Right forelimb (tissue), 1 donor: ENCODE measurements at places on chromosomes 6 and 20.

DNA sequence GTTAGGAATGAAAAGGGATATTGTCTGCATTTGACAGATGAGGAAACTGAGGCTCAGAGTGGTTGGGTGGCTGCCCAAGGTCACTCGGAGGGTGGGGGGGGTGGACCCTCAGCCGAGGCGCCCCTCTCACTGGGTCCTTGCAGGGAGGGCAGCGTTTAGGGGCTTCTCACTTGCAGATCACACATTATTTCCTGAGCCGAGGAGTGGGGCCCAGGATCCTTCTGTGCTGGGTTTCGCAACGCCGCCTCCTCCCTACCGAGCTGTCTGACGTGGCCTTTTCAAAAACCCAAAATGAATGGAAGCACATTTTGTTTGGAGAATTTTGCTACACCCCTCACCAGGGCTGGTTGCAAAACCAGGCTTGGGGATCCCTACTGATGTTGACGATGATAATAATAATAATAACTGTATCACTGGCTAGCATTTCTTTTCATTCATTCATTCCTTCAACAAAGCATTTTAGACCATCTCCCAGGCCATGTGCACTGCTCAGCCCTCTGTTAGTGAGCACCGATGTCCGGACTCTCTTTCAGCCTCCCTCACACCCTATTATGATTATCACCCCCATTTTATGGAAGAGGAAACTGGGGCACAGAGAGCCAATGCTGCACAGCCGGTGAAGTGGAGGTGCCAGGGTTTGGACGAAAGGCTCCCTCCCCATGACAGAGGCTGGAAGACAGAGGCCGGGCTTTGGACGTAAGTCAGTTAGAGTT is 5.2 kb downstream of the DLGAP4 start:
- no peak for DNase-seq

DNA sequence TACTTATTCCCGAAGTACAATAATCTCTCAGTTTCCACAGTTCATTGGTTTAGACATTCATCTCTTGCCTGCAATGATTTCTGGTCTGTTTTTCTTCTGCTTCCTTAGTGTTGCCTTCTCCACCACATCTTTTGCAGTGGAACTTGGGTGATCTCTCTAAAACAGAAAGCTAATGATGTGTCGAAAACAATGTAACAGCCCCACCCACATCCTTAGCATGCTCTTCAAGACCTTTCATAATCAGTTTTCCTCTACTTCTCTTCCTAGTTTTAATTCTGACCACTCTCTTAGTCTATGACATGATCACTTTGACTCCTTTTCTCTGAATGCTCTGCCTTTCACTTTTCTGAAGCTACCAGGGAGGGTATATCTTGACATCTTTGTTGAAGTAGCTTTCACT is 1007.9 kb upstream of the CITED2 start:
- no peak for DNase-seq

DNA sequence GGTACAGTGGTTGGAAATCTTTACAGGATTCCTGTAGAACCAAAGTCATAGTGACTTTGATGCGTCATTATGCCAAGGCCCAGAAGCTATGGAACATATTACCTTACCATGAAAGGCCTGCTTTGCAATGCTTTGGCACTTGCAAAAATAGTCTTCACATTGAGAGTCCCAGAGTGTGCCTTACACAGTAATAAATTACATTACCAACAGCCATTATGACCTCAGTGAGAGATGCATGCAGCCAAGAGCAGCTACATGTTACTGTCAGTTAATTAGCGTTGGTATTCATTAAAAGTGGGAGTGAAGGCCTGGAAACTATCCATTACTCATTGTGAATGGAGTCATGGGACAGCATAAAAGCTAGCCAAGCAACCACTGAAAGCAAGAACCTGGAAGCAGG is 39.2 kb upstream of the HDDC2 start:
- no peak for DNase-seq

DNA sequence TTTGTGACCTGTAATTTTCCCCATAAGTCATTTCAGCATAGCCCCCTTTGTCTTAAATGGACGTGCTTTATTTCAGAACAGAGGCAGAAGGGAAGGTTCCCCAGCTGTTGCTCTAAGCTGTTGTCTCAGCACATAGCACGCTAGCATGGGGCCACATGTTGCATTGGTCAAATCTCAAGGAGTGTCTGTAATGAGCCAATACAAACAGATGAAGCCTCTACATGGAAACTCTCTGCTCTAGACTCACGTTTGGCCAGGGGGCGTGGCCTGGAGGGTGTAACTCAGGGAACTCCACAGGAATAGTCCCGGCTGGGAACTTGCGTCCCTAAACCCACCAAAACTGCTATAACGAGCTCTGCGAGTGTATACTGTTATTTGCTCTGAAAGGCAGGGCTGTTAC is 35.2 kb upstream of the SLC22A2 start:
- DNase-seq, result no peak

- DNase-seq, result no peak
Observed at GRCh38 chr20:47191074-47191673, 165.3 kb downstream of the ZMYND8 start.

GRCh38 chr20:48489046-48489463 is 338.7 kb downstream of the PREX1 start:
- DNase-seq, result no peak

DNA sequence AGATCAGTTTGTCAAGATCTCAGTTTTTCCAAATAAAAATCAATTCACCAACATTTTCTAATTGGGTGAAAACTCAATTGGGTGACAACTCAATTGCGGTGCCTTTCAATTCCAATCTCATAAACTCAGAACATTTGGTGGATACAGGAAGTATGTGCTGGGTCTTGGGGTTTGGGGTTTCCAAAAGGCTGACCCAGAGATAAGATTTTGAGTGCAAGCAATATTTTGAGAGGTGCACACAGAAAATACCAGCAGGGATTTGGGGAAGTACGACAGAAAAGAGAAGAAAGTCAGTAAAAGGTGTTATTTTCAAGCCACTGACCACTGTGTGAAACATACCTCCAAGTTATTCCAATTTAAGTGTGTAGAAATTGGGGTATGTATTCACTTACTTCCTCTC is 258.0 kb downstream of the PHACTR1 start:
- DNase-seq, result no peak

- no peak for DNase-seq
Observed at GRCh38 chr6:25217829-25218228, 61.3 kb upstream of the CARMIL1 start.

GRCh38 chr20:38119446-38119845 is 45.6 kb downstream of the TGM2 start:
- no peak for DNase-seq

- DNase-seq, result no peak
Observed at GRCh38 chr6:13474787-13475186, 12.6 kb downstream of the GFOD1 start.

DNA sequence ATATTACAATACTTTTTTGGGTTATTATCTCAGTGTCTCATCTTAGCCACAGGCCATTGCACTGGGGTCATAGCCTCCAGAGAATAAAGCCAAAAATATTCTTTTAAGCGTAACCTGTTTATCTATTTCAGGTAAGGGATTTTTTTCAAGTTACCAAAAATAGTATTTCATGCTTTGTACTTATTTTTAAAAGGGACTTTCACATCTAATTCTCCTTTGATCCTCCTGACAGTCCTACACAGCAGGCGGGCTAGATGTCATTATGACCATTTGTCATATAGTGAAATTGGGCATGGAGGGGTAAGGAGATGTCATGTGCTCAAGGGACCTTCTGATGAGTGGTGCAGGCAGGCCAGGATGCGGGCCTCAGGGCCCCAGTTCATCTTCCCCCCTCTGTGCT is 68.9 kb downstream of the TBC1D7 start:
- no peak for DNase-seq

DNA sequence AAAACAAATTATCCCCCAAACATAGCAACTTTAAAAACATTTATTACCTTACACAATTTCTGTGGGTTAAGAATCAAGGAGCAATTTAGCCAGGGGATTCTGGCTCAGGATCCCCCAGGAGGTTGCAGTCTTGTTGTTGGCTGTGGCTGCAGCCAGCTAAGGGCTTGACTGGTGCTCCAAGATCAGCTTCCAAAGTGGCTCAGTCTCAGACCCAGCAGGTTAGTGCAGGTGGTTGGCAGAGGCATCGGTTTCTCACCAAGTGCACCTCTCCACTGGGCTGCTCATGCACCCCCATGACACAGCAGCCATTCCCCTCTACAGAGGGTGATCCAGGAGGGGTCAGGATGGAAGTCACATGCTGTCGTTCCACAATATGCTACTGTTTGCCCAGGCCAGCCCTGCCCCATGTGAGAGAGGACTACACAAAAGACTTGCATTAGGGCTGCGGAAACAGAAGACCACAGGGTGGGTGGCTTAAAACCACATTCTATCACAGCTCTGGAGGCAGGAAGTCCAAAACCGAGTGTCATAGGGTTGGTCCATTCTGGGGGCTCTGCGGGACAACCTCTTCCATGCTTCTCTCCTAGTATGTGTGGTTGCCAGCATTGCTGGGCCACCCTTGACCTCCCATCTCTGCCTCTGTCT is 125.8 kb downstream of the C6orf118 start:
- no peak for DNase-seq

DNA sequence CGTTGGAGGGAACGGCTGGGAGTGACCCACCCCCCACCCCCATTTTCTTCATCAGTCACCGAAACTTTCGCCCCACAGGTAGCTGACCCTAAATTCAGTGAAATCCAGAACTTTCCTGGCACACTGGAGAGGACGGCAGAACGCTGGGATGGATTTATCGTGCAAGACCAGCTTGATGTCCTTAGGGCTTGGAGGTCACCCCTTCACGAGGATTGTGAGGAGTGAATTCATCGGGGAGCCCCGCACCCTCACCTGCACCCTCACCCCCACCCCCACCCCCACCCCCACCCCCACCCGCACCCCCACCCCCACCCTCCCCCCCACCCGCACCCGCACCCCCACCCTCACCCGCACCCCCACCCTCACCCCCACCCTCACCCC is 13.3 kb upstream of the TCFL5 start:
- DNase-seq, result no peak

- no peak for DNase-seq
Observed at GRCh38 chr20:3924304-3925112, 35.3 kb downstream of the PANK2 start.
